ENCODE measurements at places on chromosomes 16 and 17.

- no peak for DNase-seq
Measured at GRCh38 chr16:21071741-21072140, 78.9 kb downstream of the DNAH3 start.

DNA sequence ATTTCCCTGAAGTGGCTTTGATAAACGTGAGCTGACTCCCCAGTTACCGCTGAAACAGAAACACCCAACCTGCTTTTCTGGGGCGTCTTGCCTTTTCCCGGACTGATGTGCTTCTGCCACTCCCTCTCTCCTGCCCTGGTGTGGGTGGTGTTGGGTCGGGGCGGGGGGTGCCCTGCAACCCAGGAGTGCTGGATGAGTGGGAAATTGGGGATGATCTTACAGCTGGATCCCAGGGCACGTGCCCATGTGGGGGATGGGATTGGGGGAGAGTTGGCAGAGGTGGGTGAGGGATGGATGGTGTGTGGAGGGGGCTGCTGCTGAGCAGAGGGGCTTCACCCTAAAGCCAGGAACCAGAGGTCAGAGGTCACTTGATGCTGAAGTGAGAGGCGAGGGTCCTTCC, 28.5 kb downstream of the PGS1 start:
- no peak for DNase-seq

- no peak for DNase-seq
Measured at GRCh38 chr16:85215478-85216118, 103.3 kb upstream of the CIBAR2 start.

- no peak for DNase-seq
Measured at GRCh38 chr16:85332175-85332574, 219.9 kb upstream of the CIBAR2 start.

GRCh38 chr16:88468275-88469129, 15.4 kb downstream of the ZFPM1 start:
- DNase-seq = no peak

All from heart right ventricle (tissue), 16 donors.